Germinal center (tissue), 1 donor: ENCODE measurements at places on chromosomes 5 and 9.

DNA sequence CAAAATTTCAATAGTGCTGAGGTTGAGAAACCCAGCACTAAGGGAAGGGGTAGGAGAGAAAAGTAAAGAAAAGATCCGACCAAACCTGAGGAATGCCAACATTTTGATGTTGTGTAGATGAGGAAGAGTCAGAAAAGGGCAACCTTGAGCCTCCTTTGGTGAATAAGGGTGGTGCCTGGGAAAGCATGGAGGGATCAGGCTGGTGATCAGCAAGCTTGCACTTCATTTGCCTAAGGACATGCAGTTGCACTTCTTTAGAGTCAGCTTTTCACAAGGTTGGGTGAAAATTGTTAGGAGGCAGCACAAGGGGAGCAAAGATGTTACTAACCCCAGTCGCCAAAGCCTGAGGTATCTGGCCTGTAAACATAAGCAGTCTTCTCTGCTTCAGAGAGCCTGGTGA, 20.4 kb downstream of the ATP6V0E1 start:
- no peak for DNase-seq

DNA sequence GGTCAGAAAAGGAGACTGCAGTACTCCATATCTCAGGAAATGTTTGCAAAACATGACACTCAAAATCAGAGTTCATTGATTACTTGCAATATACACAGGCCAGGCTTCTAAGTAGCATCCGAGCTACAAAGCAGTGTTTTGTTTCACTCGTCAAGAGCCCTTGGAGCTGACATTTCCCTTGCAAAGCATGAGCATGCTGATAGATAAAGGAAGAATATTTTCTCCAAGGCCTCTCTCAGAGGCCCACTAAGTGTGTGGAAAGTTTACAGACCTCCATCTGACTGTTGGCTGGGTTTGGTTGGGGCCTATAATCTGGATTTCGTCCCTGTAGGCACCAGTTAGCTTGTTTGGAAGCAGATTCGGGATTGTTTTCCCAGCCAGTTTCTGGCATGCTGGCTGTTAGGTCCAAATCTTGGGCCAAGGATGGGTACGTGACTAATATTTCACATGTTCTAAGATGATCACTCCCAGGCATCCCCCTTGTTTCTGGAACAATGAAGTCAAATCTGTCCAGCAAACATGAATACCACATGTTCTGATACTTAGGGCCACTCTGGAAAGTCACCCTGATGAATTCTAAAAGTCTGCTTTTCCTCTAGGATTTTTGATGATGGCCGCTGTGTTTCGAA, 161.3 kb downstream of the RFK start:
- DNase-seq: no peak

DNA sequence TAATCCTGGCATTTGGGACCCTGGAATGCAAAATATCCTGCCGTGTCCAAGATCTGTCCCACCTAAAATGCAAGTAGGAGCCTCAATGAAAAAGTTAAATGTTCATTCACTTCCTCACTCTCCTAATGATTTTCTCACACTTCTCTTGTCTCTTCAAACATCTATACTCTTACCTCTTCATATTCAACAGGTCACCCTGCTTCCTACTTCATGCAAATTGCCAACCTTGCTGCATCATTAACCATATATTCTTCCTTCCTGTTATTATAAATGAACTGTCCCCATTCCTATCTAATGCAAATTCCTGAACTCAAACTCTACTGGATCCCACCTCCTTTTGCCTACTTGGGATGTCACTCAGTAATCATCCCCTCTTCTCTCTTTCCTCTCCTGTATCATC, 74.4 kb downstream of the STRBP start:
- DNase-seq: peak; percentile 27

GRCh38 chr9:82598241-82599039, 464.5 kb downstream of the RASEF start:
- DNase-seq: no peak

GRCh38 chr5:173954671-173955521, 34.1 kb upstream of the C5orf47 start:
- no peak for DNase-seq

- no peak for DNase-seq
Observed at GRCh38 chr5:12323637-12324229, 419.5 kb upstream of the CTNND2 start.

DNA sequence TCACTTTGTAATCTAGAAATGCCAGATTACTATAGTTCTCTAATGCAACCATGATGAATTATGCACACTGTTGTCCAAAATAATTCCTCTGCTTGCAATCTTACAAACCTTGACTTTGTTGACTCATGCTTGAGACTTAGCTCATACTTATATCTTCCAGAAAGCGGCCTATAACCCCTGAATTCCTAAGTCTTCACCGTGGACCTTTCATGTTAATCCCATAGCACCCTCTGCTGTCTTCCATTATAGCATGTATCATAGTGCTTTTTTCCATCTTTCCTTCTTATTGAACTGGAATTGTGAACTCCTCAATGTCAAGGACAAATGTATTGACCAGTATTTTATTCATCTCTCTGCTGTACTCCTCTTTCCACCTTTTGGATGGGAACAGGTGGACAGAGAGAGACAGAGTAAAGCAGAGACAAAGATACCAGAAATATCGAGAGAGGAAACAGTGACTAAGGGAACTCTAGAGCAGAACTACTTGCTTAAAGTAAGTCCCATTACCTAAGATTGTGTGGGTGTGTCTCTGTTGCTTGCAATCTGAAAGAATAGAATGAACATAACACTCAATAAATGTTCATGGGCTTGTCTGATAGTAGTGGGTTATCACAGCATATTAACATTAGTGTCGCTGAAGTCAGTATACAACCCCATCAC, 110.0 kb downstream of the LURAP1L start:
- no peak for DNase-seq

DNA sequence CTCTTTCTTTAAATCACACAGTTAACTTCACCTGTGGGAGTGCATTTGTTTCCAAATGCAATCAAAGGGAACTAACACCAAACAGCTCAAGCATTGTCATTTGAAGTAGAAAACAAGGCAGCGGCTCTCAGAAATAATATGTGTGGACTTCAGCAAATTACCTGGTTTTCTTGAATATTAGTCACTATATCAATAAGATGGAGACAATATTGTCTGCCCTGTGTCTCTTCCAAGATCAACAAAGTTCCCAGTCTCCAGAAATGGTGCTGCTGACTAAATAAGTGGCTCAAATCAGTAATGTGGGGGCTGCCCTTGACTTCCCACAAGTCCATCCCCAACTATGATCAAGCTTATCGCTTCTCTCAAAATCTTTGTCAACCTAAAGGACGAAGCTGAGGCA, 53.1 kb upstream of the CEMIP2 start:
- DNase-seq: no peak

GRCh38 chr5:149838881-149839739, 105.5 kb downstream of the PDE6A start:
- DNase-seq: no peak

DNA sequence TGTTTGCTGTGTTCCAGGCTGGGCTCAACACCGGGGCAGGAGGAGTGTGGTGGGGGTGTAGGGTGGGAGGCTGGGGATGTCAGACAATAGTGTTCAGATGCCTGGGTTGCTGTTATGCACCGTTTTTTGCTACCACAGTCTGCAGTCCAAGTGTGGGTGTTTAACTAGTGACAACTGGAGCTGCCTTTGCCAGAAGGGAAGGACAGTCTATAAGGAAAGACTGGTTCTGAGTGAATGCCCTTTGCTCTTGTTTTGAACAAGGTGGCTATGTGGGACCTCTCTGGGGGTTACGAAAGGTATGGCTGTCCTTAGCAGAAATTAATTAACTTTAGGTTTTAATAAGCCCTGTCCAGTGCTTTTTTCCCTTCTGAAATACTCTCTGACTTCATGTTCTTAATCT, 118.5 kb upstream of the GNA14 start:
- DNase-seq: no peak

DNA sequence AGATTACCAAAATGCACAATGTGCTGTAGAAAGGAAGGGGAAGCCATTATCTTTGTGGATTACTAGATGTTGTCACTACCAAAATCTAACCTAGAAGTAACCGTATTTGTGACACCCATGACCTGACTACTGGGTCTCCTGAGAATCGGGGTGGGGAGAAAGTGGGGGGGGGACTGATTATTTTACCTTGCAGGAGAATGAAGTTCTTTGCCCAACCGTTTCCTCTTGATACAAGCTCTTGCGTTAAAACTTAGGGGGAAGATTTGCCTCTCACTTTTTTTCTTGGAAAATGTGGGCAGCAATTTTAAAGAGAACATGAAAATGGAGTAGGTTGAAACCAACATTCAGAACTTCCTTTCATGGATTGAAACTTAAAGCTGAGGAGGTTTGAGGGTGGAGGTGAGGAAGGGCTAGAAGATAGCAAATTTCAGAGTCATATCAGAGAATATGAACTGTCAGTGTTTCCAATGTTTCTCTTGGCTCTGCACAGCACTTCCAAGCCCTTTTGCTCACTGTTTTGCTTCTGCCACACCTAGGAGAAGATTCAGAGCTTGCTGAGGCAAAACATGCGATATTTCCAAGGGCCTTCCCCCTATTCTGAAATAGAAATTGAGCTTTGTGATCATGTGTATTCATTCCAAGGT, 280.8 kb downstream of the AOPEP start:
- DNase-seq: no peak

DNA sequence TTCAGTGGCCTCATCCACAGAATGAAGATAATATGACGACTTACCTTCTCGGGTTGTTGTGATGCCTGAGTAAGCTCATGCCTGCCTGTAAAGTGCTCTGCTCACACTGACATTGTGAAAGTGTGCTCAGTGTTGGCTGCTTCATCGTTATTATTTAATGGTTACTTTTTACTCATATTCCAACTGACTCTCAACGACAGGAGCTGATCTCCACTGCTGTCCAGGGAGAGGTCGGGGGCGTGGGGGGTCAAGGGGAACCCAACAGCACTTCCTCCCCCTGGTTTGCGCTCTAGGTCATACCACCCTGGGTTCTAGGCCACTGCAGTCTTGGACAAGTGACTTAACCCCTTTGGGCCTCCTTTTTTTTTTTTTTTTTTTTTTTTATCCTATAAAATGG, 52.9 kb upstream of the ANGPTL2 start:
- DNase-seq: no peak

- DNase-seq: no peak
Observed at GRCh38 chr5:95191330-95191729, 93.6 kb downstream of the MCTP1 start.

- peak; percentile 32 for DNase-seq
Observed at GRCh38 chr5:59562756-59563389, 330.7 kb downstream of the PDE4D start.

DNA sequence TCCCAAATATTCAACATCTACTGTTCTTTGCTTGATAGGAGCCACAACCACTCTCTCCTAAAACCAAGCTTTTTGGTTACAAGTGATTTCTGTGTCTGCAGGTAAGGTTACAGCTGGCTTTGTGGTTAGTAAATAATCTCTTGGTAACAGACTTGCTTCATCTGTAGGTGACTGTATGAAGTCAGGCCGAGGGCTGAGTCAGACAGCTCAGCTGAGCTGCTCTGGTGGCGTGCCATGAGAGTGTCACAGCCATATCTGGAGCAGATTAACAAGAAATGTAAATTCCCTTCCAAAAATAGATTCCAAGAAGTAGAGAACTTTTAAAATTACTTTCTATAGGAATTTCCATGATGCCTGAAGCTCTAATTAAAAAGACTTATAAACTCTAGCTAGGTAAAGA, 23.7 kb upstream of the TAS2R1 start:
- no peak for DNase-seq

DNA sequence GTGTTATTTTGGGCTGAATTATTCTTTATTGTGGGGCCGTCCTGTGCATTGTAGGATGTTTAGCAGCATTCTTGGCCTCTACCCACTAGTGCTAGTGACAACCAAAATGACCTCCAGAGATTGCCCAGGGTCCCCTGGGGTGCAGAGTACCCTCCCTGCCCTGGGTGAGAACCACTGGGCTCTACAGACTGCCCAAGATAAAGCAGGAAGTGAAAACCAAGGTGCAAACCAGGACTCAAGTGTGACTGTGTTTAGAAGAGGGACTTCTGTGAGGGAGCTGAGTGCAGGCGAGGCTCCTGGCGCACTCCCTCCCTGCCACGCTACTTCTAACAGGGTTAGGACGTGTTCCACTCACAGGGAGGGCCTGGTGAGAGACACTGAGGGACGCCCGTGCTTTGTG, 41.6 kb downstream of the USP20 start:
- DNase-seq: no peak

GRCh38 chr9:99162759-99163364, 57.9 kb downstream of the TGFBR1 start:
- DNase-seq: no peak

DNA sequence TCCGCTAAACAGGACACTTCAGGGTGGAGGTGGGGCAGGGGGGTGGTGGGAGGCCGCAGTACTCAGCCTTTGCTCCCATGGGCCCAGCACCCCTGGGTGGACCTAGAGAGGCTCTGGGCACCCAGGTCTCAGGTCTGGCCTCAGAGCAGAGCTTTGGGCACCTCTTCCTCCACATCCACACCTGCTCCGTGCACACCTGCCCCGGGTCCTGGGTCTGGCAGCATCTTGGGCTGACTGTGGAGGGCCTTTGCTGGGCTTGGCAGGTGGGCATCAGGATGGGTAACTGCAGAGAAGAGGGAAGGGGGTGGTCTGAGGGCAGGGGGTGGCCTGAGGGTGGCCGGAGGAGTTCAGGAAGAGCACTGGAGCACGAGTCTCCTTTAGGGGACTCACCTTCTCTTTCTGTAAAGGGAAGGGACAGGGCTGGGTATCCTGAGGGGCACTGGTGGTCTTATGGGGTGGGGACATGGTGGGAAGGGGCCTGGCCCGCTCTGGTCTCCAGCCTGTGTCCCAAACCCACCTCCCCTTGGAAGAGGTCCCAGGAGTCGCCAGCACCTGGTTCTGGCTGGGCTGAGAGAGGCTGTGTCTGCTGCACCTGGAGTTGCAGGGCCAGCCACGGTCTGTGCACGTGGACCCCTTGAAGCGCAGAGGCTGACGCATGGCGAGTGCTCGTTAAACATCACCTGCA, 106.7 kb upstream of the IER5L start:
- DNase-seq: no peak

DNA sequence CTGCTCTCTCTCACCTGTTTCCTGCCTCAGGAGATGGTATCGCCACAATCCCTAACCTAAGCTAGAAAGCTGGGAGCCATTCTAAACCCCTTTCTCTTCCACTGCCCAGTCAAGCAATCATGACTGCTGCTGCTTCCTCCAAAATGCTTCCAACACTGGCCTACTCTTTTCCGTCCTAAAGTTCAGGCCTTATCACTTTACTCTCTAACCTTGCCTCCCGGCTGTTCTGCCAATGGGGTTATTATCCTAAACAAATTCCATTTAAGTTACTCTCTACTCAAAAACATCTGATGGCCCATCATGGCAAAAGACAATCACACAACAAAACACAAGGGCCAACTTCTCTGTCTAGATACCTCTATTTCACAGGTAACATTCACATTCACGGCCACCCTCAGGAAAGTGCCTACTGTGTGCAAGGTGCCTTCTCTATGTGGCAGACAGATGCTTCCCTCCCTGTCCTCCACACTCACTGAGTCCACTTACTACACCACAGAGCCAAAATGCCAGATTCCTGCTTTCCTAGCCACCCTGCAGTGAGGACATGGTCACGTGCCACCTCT, 168.0 kb downstream of the CDK5RAP2 start:
- no peak for DNase-seq

GRCh38 chr5:129063483-129064113, 31.0 kb upstream of the ISOC1 start:
- no peak for DNase-seq
